Upper lobe of left lung (tissue), 6 donors: ENCODE measurements at places on chromosomes 6 and 20.

DNA sequence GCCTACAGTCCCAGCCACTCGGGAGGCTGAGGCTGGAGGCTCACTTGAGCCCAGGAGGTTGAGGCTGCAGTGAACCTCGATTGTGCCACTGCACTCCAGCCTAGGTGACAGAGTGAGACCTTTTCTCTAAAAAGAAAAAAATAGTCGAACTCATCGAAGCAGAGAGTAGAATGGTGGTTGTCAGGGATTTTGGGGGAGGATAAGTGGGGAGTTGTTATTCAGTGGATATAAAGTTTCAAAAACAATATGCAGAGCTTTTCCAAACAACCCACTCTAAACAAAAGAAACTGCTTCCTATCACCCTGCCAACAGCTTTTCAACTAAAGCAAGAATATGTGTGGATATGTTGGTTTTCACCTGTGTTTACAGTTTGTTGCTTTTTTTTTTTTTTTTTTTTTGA is 11.6 kb upstream of the MAK start:
- DNase-seq, result no peak

DNA sequence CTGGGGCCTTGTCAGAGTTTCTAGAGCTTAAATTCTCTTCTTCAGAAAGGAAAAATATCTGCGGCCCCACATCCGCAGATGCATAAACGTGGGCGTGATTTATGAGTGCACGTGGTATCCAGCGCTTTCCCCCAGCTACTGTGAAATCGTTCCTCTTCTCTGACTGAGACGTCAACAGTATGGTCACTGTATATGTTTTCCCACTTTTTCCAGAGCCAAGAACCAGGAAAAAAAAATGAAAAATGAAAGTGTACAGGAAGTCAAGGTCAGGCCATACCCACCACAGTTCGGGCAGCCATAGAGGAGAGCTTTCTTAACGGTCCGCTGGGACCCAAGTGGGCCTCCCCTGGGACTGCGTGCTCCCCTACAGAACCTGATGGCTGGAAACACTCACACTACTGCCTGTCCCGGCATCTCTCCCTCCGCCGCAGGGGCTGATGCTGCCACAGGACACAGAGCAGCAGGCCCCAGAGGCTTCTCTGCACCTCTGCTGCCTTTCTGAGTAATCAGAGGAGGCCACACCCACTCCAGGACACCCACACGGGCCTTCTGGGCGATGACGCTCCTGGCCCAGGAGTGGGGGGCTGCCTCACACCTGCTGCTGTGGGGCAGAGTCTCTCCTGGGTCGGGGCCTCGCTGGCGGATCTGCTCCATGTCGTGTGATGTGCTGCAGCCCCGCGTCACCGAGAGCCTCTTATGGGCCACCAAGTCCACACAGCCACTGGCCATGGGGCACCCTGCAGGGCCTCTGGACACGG is 16.4 kb upstream of the STX16 start:
- DNase-seq, result no peak

DNA sequence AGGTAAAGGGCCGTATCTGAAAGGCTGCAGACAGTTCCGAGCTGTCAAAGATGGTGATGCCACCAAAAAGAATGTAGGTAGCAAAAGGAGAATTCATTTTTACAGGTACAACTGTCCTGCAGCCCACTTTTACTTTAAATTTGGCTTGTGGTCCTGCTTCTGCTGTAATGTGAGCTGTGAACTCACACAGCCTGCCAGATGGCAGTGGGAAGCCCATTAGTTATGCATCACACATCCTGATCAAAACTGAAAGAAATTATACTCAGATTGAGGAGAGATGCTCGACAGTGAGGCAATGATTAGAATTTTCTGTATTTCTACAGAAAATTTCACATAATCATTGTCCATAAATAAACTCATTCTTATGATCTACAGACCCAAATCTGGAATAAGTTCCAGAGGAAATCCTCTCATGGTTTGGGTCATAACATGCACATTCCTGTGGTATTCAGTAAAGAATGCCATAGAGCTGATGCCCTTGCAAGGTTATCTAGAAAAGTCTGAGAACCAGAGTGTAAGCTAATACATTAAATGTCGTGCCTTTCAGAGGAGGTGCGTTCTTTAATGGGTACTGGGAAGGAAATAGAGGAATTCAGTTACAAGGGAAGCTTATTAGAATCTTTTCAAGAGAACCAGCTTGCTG is 23.9 kb upstream of the E2F3 start:
- no peak for DNase-seq

GRCh38 chr6:142414462-142415250 is 112.8 kb downstream of the ADGRG6 start:
- no peak for DNase-seq

DNA sequence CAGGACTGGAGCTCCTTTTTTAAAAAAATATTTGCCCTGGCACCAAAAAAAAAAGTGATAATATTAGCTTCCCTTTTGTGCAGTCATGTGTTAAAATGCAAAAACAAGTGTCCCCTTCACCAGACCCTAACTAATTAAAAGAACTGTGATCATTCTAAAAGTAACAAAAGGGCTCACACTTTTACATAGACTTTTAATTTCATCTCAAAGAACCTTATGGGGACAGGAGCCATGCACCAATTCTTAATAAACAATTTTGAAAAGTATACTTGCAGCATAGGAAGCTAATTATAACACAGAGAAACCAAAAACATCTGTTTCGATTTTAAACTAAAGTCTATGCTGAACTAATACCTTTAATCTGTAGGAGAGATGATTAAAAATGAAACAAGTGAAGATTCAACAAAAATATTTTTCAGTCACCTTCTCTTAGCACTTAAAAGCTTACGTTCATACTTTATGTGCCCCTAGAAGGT is 17.3 kb downstream of the STX7 start:
- no peak for DNase-seq

GRCh38 chr6:140073456-140073855 is 699.0 kb upstream of the CITED2 start:
- DNase-seq, result no peak

DNA sequence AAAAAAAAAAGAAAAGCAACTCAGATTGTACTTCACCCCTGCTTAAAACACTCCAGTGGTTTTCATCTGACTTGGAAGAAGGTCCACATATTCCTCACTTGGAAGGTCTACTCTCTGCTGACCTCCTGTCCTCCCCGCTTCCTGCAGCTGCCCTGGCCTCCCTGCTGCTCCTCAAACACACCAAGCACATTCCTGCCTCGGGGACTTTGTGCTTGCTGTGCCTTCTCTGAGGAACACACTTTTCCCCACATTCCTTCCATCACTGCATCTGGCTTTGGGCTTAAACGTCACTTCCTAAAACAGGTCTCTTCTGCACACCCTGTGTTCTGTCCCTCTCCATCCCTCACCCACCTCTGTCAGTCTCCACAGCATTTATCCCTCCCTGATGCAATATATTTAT is 4.9 kb upstream of the PDYN start:
- no peak for DNase-seq

DNA sequence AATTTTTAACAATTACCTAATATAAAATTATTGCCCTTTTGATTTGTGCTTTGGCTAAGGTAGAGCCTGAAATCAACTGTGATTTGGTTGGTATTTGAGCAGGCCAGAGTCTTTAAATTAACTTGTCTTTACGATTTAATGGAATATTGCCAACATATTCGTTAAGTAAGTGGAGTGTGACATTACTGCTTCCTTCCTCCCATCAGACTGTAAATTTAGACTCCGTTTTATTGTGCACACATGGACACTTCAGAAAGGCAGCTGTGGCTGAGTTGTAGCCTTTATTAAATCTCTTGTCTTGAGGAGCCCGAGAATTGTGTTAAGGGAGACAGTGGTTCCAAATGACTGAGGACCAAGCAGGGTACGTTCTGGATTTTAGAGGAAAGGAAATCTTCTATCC is 57.4 kb downstream of the CAP2 start:
- DNase-seq, result no peak

DNA sequence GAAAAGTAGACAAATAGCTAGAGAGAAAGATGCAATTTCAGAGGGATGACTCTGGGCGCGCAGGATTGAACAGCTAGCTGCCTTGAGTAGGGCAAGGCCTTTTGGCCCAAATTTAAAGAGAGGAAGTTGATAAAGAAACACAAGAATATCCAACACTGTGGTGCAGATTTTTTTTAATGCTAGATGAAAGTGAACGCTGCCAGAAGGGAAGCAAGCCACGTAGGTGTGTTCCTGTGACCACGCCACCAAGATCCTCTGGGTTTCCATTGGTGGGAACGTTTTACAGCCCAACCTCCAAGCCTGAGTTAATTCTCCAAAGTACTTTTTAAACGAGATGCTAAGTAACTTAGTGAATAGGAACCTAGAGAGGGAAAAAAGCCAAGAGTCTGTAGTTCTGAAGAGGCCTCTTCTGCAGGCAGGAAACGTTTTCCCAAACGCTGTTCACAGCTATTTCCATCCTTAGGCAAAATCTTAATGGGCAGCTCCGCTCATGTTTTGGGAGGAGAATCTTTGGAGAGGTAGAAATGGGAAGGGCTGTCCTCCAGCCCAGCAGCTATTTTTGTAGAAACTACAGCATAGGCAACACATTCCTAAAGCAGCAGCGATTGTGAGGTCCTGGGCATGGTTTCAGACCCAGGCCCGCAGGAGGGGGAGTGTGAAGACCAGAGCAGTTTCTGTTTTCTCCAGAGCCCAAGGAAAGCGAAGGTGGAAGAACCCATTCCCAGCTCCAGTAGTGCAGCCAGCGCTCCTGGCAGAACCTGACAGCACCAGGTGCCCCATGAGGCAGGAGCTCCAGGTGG is 8.2 kb downstream of the LY86 start:
- DNase-seq, result no peak

- DNase-seq, result no peak
These were observed 502.1 kb upstream of the MAP3K7 start for GRCh38 chr6:91088976-91089375.

DNA sequence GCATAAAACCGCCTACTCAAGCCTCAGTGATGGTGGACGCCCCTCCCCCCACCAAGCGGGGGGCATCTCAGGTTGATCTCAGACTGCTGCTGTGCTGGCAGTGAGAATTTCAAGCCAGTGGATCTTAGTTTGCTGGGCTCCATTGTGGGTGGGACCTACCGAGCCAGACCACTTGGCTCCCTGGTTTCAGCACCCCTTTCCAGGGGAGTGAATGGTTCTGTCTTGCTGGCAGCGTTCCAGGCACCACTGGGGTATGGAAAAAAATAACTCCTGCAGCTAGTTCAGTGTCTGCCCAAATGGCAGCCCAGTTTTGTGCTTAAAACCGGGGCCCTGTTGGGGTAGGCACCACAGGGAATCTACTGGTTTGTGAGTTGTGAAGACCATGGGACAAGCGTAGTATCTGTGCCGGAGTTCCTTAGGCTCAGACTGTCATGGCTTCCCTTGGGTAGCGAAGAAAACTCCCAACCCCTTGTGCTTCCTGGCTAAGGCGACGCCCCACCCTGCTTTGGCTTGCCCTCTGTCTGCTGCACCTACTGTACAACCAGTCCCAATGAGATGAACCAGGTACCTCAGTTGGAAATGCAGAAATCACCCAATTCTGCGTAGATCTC is 1334.5 kb upstream of the ADGRB3 start:
- no peak for DNase-seq

- DNase-seq, result no peak
These were observed 15.4 kb upstream of the SLC22A16 start for GRCh38 chr6:110491644-110492317.

DNA sequence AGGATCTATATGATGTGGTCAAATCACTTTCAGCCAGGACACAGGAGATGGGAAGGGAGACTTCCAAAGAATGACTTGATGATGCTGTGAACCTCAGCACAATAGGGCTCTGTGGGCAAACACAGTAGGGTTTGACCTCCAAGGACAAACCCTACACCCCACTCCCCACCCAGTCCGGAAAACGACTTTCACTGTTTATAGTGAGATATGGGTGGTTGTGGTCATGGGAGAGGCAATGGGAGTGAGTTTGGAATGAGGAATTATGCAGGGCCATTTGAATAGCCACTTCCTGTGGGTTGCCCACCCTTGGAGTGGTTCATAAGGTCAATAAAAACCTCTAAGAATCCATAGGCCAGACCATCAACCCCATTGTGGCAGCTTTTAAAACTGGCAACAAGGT is 38.4 kb upstream of the PRND start:
- no peak for DNase-seq

- no peak for DNase-seq
These were observed 74.2 kb downstream of the ROS1 start for GRCh38 chr6:117351521-117351920.

- DNase-seq, result no peak
These were observed 19.5 kb downstream of the ADNP start for GRCh38 chr20:50911716-50912115.

DNA sequence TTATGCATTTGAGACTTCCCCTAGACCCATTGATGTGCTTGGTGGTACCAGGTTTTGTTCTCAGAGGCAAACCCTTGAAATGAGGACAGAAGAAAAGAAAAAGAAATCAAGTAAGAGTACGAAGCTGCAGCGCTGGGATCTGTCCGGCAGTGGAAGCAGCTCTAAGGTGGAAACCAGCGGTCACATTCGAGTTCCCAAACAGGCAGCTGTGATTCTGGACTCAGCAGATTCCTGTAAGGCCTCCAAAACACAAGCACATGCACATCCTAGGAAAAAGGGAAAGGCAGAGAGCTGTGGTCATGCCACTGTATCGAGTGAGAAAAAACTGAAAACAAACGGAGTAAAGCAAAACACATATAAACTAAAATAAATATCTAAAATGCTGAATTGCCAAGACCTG is 4.5 kb downstream of the FAM217B start:
- DNase-seq, result no peak

- DNase-seq, result no peak
These were observed 6.4 kb upstream of the COL9A1 start for GRCh38 chr6:70309243-70309642.

DNA sequence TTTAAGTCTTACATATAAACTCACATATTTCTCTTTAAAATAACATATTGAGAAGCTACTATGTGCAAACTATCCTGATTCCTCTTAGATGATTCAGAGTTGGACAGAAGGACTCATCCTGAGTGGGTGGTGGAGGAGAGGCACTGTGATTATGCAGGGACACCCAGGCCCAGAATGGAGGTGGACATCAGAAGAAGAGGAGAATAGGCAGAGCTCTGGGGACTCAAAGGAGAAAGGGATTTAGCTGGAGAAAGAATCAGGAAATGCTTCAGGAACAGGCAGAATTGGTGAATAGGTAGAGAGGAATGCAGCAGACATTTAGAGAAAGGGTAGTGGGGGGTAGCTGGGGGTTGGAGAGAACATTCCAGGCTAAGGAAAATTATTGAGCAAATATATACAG is 17.4 kb downstream of the RCAN2 start:
- no peak for DNase-seq

DNA sequence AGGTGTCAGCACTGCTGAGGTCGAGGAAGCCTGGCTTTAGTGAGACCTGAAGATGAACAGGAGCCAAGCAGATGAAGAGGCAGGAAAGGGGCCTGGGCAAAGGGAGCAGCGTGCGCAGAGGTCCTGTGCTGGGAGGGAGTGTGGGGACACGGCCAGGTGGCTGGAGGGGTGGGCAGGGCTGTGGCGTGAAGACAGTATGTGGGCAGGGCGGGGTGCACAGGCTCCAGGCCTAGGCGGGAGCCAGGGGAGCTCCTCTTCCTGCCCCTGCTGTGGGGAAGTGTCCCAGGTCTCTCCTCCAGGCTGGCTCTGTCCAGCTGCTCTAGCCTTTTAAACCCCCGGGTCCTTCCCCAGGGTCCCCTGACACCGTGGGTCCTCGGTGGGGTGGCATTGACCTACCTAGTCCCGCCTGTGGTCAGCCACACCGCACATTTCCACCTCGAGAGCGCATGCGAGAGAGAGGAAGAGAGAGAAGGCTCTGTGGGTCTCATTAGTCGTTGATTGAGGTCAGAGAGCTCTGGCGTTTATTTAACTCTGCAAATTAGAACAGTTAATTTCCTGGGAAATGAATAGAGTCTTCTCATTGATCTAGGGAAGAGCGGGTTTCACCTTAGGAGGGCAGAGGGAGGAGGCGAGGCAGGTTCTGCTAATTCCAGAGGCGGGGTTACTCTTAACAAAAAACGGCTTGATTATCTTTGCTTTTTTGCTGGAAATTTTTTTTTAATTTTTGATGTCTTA is 68.8 kb downstream of the CDH4 start:
- DNase-seq, result no peak
